Muscle of leg (tissue), 16 donors: ENCODE measurements at places on chromosomes 7 and 10.

DNA sequence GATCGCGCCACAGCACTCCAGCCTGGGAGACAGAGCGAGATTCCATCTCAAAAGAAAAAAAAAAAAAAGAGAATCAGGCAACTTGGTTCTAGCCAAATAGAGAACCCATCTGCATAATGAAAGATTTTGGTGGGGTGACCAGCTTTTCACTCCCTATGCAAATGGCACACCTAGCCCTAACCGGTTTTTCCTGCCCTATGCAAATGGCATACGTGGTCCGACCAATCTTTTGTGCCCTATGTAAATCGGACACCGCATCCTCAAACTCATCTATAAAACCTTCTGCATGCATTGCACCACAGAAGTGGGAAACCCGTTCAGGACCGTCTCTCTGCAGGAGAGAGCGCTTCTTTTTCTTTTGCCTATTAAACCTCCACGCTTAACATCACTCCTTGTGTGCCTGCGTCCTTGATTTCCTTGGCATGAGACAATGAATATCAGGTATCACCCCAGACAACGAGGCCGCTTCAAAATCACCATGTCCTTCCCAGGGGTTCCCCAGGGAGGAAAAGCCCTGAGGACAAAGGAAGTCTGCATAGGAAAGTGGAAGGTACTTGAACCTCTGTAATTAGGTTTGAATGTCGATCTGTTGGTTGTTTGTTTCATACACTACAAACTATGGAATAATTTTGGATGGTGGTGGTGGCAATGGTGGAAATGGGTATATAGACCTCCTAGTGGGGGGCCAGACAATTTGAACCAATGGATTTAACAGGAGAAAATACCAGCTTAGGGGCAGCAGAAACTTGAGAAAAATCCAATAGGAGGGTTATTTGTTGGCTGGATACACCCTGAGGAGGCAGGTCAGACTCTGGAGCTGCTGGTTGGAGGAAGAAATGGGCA, 396.2 kb downstream of the TYW1 start:
- H3K4me1 ChIP-seq, result no peaks in the 10 kb centered on the region
- H3K36me3 ChIP-seq, result no peaks in the 10 kb centered on the region
- no peak overlapping the region for H3K27ac ChIP-seq
- H3K4me3 ChIP-seq, result no peak overlapping the region
- H3K27me3 ChIP-seq, result peaks cover 2% of the 10 kb centered on the region
- DNase-seq, result no peak

DNA sequence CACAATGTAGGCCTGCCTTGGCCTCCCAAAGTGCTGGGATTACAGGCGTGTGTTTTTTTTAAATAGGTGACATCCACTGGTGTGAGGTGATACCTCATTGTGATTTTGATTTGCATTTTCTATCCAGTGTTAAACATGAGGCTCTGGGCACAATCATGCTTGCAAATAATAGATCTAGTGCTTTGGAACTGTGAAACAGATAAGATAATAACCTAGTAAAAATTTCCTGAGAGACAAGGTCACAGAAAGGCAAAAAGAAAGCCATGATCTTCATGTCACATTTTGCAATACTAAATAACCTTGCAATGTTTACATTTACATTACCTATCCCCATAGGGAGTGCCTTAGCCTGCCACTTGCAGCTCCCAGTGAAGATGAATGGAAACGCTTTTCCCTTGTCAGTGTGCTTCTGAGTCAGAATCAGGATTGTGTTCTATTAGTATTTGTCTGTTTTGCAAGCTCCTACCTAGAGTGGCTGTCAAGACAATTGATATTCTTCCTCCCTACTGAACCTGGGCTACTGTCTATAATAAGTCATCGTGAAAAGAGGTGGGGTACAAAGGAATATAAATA, 256.5 kb downstream of the PHTF2 start:
- no peak for DNase-seq
- H3K4me3 ChIP-seq, result no peak overlapping the region
- no peaks in the 10 kb centered on the region for H3K4me1 ChIP-seq
- no peaks in the 10 kb centered on the region for H3K36me3 ChIP-seq

- peaks cover 4% of the 10 kb centered on the region for H3K36me3 ChIP-seq
- DNase-seq, result peak; percentile 9
- H3K27ac ChIP-seq, result no peak overlapping the region
- no peaks in the 10 kb centered on the region for H3K27me3 ChIP-seq
Measured at GRCh38 chr7:140745266-140746058, 49.0 kb downstream of the NDUFB2 start.

- peaks cover 12% of the 10 kb centered on the region for H3K4me1 ChIP-seq
- H3K27ac ChIP-seq, result peak overlapping the region; percentile 43
- no peaks in the 10 kb centered on the region for H3K36me3 ChIP-seq
- no peak overlapping the region for H3K4me3 ChIP-seq
- DNase-seq, result peak; percentile 84
- no peaks in the 10 kb centered on the region for H3K27me3 ChIP-seq
Measured at GRCh38 chr10:6300106-6300783, 97.5 kb downstream of the PFKFB3 start.

DNA sequence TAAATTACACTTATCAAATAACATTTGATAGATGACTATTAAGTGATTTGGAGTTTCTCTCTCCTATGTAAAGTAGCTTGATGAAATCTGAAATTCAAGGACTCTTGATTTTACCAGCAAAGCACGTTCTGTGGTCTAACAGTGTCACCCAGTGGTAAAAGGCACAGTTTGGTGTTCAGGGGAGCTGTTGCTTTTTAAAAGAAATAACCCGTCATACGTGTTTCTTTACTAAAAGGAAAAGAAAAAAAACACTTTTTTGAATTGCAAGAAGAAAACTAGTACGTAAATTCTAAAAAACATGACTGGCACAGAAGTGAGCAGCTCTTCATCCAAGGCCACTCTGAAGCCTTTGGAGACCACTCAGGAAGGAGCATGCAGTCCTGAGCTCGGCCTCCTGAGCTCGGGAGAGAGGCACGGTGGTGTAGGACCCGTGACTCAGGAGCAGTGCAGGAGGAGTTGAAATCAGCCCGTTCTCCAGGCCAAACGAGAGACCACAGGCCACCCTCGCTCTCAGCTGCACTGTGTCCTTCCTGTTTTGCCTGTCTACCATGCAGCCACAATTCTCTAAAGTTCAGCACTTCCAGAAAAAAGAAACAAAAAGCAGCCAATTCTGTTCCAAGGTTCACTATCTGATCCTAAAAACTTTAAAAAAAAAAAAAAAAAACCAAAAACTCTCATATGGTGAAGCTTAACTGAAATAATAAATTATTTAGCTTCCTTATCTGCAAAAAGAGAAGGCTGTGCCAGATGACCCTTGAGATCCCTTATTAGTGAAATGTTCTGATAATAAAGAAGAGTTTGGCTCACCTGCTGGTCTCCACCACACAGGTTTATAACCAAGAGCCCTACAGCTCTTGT, 212.6 kb upstream of the FRMD4A start:
- H3K4me3 ChIP-seq, result no peak overlapping the region
- DNase-seq, result peak; percentile 81
- peaks cover 2% of the 10 kb centered on the region for H3K27me3 ChIP-seq
- H3K4me1 ChIP-seq, result peaks cover 8% of the 10 kb centered on the region

- no peak for DNase-seq
- H3K27ac ChIP-seq, result no peak overlapping the region
- H3K4me1 ChIP-seq, result peaks cover 4% of the 10 kb centered on the region
- H3K36me3 ChIP-seq, result no peaks in the 10 kb centered on the region
Measured at GRCh38 chr7:37109843-37110242, 338.8 kb downstream of the ELMO1 start.

- DNase-seq, result peak; percentile 33
- H3K27ac ChIP-seq, result no peak overlapping the region
- no peaks in the 10 kb centered on the region for H3K36me3 ChIP-seq
- H3K27me3 ChIP-seq, result no peaks in the 10 kb centered on the region
Measured at GRCh38 chr10:90787393-90788198, 70.2 kb downstream of the HTR7 start.

DNA sequence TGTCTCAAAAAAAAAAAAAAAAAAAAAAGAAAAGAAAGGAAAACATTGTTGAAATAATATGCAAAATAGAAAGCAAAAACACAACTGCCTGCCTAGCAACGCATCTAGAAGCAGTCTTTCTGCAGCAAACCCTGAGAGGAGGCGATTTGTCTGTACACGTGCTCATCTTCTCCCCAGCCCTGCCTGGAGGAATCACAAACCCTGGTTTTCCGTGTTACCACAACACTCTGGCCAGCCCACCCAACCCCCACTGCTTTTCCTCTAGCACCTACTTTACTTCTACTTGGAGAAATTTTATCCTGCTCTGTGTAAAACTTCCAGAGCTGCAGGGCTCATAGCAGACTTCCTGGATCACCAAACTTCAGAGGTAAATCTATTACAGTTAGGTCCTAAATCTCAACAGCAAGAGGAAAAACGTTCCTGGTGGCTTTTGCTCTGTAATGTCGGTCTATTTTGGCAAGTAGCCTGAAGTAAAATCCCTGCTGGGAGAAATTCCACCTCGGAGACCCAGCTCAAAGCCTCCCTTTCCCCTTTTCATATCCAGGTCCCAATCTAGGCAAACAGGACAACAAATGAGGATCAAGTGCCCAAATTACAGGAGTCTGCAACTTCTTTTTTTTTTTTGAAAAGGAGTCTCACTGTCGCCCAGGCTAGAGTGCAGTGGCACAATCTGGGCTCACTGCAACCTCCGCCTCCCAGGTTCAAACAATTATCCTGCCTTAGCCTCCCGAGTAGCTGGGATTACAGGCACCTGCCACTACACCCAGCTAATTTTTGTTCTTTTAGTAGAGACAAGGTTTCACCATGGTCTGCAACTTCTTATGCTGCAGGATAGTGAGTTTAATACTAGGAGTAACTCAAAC, 91.6 kb downstream of the DNMBP start:
- DNase-seq, result peak; percentile 83
- peaks cover 3% of the 10 kb centered on the region for H3K36me3 ChIP-seq
- H3K27me3 ChIP-seq, result no peaks in the 10 kb centered on the region
- H3K4me1 ChIP-seq, result peaks cover 6% of the 10 kb centered on the region
- peak overlapping the region; percentile 74 for H3K27ac ChIP-seq

DNA sequence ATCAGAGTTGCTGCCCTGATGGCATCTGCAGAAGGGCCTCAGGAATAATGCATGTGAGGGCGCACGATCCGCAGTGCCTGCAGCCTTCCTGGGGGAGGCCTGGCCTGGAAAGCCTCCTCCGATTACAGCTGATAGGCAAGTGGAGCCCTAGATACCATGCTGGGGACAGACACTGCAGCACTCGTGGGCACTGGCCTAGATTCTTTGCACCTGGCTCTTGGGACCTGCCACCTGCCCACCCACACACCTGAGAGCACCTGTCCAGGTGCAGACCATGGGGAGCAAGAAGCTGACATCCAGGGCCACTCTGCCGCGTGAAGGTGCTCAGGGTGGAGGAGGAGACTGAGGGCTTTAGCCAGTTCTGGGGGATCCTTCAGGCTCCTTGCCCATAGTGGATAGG, 14.8 kb downstream of the YKT6 start:
- H3K4me1 ChIP-seq, result peaks cover 60% of the 10 kb centered on the region
- peaks cover 36% of the 10 kb centered on the region for H3K36me3 ChIP-seq
- H3K27me3 ChIP-seq, result peaks cover 2% of the 10 kb centered on the region
- no peak overlapping the region for H3K27ac ChIP-seq
- no peak for DNase-seq
- H3K4me3 ChIP-seq, result no peak overlapping the region

- DNase-seq, result no peak
- H3K27ac ChIP-seq, result peak overlapping the region; percentile 98
- peaks cover 12% of the 10 kb centered on the region for H3K4me1 ChIP-seq
- H3K4me3 ChIP-seq, result peak overlapping the region; percentile 60
- no peaks in the 10 kb centered on the region for H3K27me3 ChIP-seq
Measured at GRCh38 chr10:80077869-80078447, 507 bp upstream of the TMEM254 start.

- H3K4me1 ChIP-seq, result peaks cover 19% of the 10 kb centered on the region
- no peak overlapping the region for H3K4me3 ChIP-seq
- no peaks in the 10 kb centered on the region for H3K36me3 ChIP-seq
- no peak for DNase-seq
Measured at GRCh38 chr10:113550365-113550764, 2.5 kb upstream of the HABP2 start.

- H3K36me3 ChIP-seq, result no peaks in the 10 kb centered on the region
- DNase-seq, result no peak
- no peaks in the 10 kb centered on the region for H3K27me3 ChIP-seq
- H3K4me1 ChIP-seq, result peaks cover 18% of the 10 kb centered on the region
Measured at GRCh38 chr10:71600849-71601248, 118.7 kb downstream of the C10orf105 start.

DNA sequence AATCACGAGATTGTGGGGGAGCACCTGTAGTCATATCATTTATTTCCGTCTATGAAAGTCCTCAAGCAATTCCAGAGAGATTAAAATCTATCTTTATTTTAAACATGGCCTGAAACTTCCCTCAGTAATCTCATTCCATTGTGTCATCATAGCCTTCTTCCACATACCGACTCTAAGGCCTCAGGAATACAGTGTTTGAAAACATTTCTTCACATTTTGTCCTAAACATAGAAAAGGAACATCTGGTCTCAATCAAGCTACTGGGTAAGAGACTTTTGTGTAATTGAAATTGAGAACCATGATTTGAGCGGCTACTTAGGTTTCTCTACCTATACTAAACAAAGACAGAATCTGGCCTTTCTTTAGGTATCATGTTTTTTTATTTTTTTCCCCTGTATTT, 78.0 kb upstream of the ELMO1 start:
- no peak overlapping the region for H3K4me3 ChIP-seq
- no peaks in the 10 kb centered on the region for H3K36me3 ChIP-seq
- H3K27ac ChIP-seq, result no peak overlapping the region
- peak; percentile 49 for DNase-seq
- H3K4me1 ChIP-seq, result peaks cover 2% of the 10 kb centered on the region

DNA sequence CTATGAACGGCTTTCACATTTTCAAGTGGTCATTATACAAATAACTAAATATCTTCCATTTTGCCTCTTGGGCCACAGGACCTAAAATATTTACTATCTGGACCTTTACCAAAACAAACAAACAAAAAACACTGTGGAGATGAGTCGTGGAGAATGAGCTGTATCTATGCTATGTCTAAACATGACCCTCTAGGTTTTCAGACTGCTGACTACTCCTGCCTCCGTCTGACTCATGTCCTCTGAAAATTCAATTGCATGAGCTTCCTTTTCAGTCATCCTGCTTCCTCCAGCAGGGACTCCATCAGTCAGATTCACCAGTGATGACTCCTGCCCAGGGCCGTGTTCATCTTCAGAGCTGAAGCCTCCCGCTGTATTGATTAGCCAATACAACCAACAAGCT, 96.8 kb downstream of the COL28A1 start:
- no peaks in the 10 kb centered on the region for H3K27me3 ChIP-seq
- DNase-seq, result peak; percentile 56
- peaks cover 2% of the 10 kb centered on the region for H3K4me1 ChIP-seq
- H3K36me3 ChIP-seq, result no peaks in the 10 kb centered on the region

GRCh38 chr7:75565132-75565837, 73.2 kb downstream of the SPDYE5 start:
- H3K4me3 ChIP-seq, result no peak overlapping the region
- no peaks in the 10 kb centered on the region for H3K27me3 ChIP-seq
- DNase-seq, result peak; percentile 77
